ENCODE measurements at places on chromosomes 4 and X. TPM values are rescaled to one million over a fixed set of nuclear protein-coding genes. Genes with fewer than 3 reads are reported as not detected.

- no peak for DNase-seq
Measured at GRCh38 chr4:81833576-81833975, 361.9 kb upstream of the RASGEF1B start.

The MAGEA9 gene
- not detected for total RNA-seq

GRCh38 chrX:49199906-49200771, at the start of gene SYP:
TSS of gene SYP (minus strand) at chrX:49200193. CDS start at chrX:49200186, 7 bp downstream.
- peak; percentile 91 for DNase-seq

DNA sequence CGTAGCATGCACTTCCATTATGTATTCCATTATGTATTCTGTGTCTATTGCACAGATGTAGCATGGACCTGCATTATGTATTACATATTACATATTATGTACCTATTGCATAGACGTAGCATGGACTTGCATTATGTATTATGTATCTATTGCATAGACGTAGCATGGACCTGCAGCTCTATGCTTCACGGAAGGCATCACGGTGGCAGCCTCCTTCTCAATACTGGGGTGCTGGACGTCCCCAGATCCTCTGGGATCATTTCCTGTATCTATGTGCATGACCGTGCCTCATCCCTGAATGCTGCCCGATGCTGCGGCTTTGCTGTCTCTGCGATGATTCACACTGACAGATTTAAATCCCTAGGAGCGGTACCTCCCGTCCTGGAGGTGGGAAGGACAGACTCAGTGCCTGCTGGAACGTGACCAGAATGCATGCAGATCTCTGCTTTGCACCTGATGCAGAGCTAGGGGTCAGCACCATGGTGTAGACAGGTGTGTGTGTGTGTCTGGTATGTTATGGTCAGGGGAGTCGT, 317.5 kb downstream of the DHRSX start:
- DNase-seq: no peak

DNA sequence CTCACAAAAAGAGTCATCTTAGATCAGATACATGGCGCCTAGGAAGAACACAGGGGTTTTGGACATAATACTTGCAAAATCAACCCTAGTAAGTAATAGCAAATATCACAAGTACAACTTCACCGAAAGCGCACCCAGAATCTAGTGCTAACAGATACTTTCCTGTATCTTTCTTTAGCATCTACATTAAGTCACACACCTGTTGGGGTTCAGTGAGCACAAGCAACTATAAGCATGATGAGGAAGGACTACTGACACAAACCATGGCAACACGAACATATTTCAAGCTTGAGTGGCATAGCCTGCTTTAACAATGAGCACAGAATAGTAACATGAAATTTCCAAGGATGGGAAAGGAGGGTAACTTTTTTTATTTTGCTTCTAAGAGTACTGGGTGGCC, 116.1 kb downstream of the GPC3 start:
- no peak for DNase-seq

The CORIN gene
- total RNA-seq: not detected

The CYSLTR1 gene
- total RNA-seq: 2.2 TPM

The IL13RA2 gene
- total RNA-seq: not detected

The NAP1L2 gene
- 2.5 TPM for total RNA-seq

DNA sequence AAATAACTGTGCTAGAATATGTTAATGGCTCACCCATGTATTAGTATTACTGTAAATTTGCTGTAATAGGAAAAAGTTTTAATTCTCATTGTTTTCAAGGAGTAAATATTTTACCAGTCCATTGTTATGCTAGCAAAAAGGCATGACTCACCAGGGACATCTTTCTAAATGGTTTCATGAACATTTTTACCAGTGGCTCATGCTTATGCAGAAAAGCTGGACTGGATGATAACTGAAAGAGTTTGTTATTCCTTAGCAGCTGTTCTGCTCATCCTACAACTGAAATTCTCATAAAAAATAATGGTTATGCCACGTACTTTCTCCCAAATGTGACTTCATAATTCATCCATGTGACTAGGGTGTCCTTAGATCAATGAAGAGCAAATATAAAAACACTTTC, 111.9 kb upstream of the PCDH18 start:
- DNase-seq: no peak

DNA sequence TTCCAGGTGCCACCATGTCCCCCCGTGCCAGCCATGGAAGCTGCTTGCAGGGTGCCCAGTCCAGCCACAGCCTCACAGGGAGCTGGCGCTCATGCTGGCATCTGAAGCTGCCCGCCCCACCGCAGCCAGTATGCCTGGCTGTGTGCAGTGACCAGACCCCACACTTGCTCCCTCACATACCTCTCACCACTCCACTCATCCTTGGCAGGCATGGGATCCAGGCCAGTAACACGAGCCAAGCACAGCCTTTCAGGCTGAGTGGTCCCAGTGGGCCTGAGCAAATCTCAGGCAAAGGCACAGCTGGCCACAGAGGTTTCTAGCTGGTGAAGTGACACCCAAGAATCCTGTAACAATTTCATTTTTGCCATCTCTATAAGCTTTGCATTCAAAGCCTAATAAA, 48.4 kb upstream of the SEC24B start:
- no peak for DNase-seq

DNA sequence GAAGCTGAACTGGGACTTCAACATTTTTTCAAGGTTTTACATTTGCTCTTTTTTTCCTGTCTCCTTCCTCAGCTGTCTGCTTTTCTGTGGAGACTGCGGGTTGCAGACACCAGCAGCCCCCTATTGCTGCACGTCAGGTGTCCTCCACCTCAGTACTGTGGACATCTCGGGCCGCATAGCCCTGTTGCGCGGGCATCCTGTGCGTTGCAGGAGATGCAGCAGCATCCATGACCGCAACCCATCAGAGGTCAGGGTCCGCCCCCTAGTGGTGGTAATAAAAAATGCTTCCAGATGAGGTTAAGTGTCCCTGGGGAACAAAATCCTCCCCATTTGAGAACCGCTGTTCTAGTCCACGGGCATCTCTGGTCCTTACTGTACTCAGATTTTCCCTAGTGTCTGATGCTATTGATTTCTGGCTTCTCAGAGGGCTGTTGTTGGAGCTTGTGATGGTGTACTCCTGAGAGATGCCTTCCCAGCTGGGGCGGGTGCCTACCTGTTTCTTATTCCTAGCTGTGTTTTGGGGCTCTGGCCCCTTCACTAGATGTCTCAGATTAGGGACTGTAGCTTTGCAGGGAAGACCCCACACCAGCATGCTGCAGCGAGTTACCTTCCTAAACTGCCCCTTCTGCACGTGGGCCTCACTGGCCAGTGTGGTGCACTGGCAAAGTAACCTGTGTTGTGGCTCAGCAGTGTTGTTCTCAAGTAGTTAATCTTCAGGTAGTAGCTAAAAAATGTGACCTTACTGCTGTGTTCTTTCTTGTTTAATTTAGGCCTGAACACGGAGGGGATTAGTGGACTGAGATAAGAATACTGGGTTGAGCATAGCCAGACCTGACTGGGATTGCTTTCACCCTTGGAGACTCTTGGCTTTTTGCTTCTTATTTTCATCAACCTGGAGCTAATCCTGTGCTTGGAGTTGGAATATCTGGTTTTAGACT, 28.2 kb downstream of the NSD2 start:
- peak; percentile 84 for DNase-seq

GRCh38 chr4:33104273-33104672, 2384.1 kb downstream of the PCDH7 start:
- DNase-seq: no peak

The COL4A6 gene
- not detected for total RNA-seq

DNA sequence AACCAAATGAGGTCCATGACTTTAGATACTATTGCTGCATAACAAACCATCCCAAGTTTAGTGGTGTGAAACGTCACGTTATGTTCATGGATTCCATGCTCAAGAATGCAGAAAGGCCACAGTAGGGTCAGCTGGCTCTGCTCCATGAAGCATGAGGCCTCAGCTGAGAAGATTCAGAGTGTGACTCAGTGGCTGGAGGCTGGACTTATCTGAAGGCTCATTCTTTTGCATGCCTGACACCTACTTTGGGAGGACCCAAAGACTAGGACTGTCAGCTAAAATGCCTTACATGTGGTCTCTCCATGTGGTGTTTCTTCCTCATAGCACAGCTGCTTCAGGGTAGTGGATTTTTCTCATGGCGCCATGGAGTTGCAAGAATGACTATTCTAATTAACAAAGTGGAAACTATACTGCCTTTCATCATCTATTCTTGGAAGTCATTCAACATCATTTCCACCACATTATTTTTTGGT, 11.5 kb upstream of the CCDC149 start:
- DNase-seq: no peak

DNA sequence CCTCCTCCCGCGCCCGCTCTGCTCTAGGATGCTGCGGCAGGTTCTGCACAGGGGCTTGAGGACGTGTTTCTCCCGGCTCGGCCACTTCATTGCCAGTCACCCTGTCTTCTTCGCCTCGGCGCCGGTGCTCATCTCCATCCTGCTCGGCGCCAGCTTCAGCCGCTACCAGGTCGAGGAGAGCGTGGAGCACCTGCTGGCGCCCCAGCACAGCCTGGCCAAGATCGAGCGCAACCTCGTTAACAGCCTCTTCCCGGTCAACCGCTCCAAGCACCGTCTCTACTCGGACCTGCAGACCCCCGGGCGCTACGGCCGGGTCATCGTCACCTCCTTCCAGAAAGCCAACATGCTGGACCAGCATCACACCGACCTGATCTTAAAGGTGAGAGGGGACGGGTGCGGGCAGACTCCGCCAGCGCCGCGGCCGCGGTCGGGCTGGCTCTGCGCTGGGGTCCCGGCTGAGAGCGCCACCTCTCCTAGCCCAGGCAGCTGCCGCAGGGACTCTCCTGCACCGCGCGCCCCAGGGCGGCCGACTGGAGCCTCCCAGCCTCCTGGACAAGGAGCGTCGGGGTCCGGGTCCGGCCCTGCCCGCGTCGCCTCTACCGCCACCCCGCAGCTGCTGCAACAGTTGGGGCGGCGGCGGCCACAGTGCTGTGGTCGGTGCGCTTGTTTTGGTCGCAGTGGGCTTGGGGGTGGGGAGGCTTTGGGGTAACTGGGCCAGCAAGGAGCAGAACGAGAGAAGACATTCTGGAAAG, at the start of gene PTCHD1:
TSS of gene PTCHD1 (plus strand) at position 2 of the 752 bp plus-strand sequence. CDS start at position 29, 27 bp downstream.
- no peak for DNase-seq

DNA sequence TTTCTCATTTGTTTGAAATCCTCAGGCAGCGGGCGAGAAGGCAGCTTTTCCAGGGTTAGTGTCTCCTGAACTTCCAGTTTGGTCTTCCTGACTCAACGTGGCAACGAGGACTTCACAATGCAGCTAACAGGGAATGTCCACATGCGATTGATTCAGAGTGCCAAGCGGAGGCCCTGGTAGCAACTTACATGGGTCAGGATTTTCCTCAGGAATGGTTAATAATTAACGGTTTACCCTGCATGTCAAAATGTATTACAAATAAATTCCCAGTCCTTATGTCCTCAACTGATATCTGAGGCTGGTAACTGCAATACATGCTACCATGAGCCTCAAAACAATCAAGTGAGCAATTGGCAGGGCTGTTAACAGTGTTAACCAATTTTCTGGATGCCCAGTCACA, 67.2 kb downstream of the MAP3K15 start:
- DNase-seq: no peak

DNA sequence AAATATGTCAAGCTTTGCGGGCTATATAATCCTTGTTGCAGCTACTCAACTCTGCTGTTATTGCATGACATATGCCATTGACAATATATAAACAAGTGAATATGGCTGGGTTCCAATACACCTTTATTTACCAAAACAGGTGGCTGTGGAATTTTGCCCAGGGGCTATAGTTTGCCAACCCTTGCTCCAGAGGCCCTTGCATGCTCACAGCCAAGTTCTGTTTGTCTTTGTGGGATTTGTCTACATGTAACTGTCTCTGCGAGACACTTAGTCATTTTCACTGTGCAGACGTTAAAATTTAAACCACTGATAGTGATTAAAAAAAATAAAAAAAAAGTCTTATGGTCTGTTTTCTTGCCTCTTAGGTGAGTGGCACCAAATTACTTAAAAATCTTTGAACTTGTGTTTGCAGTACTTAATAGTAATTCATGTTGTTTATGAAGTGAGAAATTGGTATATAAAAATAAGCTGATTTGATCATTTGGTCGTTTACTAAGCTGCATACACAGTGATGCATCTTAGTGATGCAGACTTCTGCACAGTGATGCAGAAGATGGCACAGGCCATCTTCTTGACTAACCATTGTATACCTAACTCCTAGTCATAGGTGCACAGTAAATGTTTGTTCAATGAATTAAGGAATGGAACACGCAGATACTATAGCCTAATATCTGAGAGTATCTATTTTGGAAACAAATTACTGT, 170.9 kb downstream of the FRMPD4 start:
- no peak for DNase-seq

GRCh38 chr4:80219301-80220025, 22.2 kb downstream of the PRDM8 start:
- DNase-seq: no peak

The PPEF2 gene
- 0.21 TPM for total RNA-seq

The ADH1C gene
- total RNA-seq: not detected

DNA sequence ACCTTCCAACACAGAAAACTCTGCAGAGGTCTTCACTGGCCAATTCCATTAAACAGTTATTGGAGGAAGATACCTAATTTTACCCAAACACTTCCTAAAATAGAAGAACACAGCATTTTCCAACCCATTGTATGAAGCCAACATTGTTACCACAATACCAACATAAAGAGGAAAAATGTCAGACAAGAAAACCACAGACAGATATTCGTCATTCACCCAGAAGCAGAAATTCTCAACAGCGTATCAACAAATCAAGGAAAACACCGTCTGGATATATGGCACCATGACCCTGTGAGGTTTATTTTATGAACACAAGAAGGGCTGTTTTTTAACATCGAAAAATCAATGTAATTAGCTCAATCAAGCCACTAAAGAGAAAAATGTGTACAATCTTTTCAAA, 255.6 kb downstream of the ASMT start:
- no peak for DNase-seq

DNA sequence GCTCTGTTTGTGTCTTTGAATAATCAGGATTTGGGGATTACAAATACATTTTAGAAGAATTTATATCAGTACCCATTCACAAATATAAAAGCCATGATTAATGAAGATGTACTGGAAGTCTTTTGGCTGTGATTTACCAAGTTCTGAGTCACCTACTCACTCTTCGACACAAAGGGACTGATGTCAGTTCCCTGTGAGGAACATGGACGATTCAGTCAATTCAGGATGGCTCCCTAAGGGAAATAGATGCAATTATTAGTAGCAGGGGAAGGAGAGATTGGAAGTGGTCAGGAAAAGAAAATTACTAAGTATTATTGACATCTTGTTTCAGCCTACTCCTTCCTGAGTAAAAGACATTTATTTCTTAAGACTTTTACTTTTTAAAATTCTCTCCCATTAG, 550.7 kb upstream of the SLIT2 start:
- DNase-seq: no peak

GRCh38 chrX:13761606-13762414, 27.3 kb downstream of the OFD1 start:
- DNase-seq: no peak

The EIF1AX gene
- total RNA-seq: 106 TPM

- DNase-seq: no peak
Measured at GRCh38 chr4:127188847-127189246, 443.9 kb upstream of the INTU start.

DNA sequence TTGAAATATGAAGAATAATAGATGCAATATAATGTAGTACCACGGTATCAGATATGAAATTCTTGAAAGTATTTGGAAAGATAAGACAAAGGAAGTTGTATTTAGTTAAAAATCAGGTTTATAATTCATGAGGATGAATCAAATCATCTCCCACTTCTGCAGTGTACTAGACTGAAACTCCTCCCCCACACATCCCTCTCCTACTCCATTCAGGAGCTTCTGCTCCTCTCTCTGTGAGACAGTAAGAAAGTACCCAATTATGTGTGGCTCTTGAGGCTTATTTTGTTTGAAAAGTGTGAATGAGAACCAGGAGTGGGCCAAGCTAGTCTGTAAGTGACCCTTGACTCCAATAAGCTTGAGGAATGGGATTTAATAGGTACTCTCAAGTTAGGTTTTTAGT, 9.5 kb downstream of the SLAIN2 start:
- DNase-seq: no peak
